Activated CD4-positive, alpha-beta T cell treated with anti-CD3 and anti-CD28 coated beads for 48 hours (primary cell): ENCODE measurements at places on chromosomes 12 and 14.

DNA sequence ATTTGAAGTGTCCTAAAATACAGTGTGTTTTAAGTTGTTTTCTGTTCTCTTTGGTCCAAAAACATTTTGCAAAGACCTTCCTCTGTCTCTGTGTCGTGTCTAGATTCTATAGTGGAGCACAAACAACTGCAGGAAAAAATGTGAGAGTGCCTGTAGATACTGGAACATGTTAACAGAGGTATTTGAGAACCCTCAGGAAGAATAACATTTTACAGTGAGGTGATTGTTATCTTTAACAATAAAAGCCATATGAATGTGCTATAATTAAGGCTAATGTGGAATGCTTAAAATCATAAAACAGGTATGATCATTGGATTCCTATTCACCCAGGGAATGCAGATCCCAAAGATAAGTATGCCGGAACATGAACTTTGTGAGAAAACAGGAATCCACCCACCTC is 98.0 kb downstream of the SAMD4A start:
- no peak for DNase-seq

- no peak for DNase-seq
Measured at GRCh38 chr12:2364631-2365051, 311.9 kb downstream of the CACNA1C start.

GRCh38 chr14:63928744-63929174 is 76.0 kb downstream of the SYNE2 start:
- DNase-seq, result no peak

GRCh38 chr14:92040431-92041051 is 682 bp upstream of the TRIP11 start:
- DNase-seq, result peak; percentile 11

GRCh38 chr12:90479237-90479636 is 475.7 kb downstream of the CCER1 start:
- no peak for DNase-seq

DNA sequence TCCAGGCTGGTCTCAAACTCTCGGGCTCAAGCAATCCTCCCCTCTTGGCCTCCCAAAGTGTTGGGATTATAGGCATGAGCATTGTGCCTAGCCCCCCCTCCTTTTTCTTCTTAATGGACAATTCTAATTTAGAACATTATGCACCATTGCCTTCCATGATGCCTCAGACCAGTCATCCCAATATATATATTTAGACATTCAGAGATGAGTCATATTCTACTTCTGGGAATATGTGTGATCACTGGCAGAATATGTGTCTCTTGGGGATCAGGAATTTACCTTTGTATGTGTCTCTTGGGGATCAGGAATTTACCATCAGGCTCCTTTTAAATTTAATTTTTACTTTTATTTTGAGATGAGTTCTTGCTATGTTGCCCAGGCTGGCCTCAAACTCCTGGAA is 7.5 kb upstream of the CCDC177 start:
- DNase-seq, result no peak

- no peak for DNase-seq
Measured at GRCh38 chr12:95279856-95280255, 62.2 kb downstream of the VEZT start.

DNA sequence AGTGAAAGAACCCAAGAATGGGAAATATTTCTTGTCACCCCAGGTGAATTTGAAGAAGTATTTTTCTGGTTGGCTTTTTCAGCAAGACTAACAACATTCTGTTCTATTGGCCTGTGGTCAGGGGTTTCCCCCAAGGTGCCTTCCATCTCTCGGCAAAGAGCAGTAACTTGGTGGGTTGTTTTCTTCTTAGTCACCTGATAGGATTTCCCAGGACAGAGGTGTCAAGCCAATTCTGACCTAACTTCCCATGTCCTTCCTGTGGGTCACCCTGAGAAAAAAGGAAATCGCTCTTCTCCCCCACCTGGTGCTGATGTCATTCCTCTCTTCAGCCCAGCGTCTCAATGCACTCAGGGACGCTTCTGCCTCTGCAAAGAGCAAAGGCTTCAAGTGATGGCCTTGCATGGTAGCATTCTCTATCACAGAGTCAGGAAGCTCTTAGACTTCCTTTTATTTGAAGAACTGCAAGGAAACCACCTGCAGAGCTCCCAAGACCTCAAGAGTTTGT is 16.1 kb upstream of the IFNG start:
- peak; percentile 61 for DNase-seq
